Karpas-422 (cell line): ENCODE measurements at places on chromosomes 12 and 14. TPM values are rescaled to one million over a fixed set of nuclear protein-coding genes. Genes with fewer than 3 reads are reported as not detected.

BCL2L14 gene
- total RNA-seq: not detected in 2 replicates

TIGAR gene
- 4.8 and 9.0 TPM in 2 replicates for total RNA-seq

DAO gene
- total RNA-seq: not detected in 2 replicates

OTX2 gene
- total RNA-seq: not detected in 2 replicates

- no peak for DNase-seq
Measured at GRCh38 chr12:106106892-106107291, 31.9 kb downstream of the NUAK1 start.

GRCh38 chr14:67580336-67581171, 19.5 kb downstream of the PIGH start:
- no peak for DNase-seq

DNA sequence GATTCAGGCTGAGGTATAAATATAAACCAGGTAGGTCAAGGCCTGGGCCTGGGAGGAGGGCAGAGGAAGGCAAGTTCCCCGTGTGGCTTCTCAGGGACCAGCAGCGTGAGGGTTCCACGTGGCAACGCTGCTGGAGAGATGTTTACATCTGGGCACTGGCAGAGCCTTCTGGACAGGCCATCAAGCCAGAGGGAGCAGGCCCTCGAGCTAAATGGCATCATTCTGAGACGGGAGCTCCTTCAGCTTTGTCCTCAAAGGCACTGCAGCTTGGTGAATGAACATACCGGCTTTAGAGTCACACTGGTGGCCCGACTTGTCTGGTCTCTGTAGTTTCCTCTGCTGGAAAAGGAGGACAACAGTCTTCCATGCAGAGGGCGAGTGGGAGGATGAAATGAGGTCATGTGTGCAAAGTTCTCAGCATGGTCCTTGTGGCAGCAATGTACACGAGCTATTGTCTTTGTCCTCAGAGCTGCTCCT, 231.3 kb downstream of the ZFP36L1 start:
- DNase-seq: no peak

GRCh38 chr12:15322164-15323061, at the start of gene PTPRO:
TSS of gene PTPRO (plus strand) at chr12:15322508.
- DNase-seq: no peak

GRCh38 chr14:92501891-92502351, 11.7 kb upstream of the RIN3 start:
- no peak for DNase-seq

DNA sequence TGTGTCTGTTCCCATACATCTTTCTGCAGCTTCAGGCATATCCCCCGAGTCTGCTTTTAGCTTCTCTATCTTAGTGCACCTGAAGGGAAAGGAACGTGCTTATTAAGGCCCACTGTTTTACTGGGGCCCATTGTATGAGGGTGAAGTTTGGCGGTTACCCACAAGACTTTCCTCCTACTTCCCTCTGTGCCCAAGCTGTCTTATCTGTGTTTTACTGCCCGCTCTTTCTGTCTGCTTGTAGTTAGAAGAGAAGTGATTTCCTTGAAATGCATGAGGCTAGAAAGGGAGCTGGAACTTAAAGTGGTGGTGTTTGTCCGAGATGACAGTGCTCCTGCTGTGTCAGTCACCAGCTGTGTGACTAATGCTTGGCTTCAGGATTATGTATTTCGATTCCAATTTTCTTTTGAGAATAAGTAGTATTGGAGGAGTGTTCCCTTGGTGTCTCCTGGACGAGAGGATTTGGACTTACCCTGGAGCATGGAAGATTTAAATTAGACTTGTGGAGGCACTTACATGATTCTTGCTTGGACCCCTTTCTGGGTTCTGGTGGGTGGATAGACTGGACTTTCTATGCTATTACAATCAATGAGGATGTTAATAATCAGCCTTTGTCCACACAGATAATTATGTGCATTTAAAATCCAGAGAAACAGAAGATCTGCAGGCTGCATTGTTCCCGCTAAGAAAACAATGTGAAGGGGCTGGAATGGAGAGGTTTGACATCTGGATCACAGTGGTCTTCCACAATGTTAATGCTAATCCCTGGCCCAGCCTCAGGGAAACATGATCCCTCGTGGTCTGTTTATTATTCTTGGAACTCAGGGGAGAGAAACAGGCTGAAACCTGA, 13.9 kb upstream of the KRT86 start:
- DNase-seq: no peak

GRCh38 chr14:74973003-74973653, 17.7 kb upstream of the PGF start:
- DNase-seq: no peak

GRCh38 chr14:102223682-102224081, 81.3 kb downstream of the MOK start:
- no peak for DNase-seq

- DNase-seq: peak; percentile 76
Measured at GRCh38 chr12:94790825-94791224, 140.5 kb upstream of the TMCC3 start.

- no peak for DNase-seq
Measured at GRCh38 chr14:104349950-104350349, 211.6 kb downstream of the KIF26A start.

DNA sequence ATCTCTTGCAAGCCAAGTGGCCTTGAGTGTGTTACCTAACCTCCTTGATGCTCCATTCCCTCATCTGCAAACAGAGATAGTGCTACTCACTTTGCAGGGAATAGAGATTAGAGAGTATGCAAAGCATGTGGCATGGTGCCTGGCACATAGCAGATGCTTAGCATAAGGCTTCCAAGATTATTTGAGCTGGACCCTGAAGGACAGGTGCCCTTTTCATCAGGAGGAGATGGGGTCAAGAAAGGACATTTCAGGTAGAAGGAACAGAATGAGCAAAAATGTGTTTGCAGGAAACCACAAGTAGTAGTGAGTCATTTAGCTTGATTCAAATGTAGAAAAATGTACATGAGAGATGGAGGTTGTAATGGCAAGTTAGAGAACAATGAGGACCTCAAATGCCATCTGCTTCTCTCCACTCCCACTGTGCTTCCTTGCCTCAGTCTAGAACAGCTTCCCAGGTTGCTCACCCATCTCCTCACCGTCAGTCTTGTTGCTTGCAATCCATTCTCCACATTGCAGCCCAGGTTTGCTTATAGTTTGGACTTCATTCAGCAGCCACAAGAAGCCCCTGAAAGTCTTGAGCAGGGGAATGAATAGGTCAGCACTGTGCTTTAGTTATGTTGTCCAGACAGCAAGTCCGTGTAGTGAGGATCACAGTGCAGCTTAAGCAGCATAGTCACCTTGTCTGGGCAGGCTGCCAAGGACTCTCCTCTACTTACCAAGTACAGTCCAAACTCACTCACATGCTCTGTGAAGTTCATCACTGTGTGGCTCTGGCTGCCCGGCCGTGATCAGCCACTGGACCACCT, 536.3 kb upstream of the CCDC196 start:
- DNase-seq: no peak

DNA sequence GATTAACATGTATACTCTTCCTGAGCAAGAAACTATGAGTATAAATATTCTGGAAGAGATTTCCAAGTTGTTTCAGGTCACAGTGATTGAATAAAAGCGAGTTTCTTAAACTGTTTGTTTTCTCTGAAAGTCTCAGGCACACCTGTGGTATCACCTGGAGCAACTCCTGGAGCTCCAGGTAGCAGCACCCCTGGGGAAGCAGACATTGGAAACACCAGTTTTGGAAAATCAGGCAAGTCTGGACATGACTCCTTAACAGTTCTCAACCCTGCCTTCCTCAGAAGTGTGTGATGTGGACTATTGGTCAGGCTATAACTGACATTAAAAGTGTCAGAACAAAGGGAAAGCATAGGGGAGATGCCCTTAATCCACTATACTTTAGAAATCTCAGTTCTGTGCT, 217.6 kb upstream of the CNTN1 start:
- DNase-seq: no peak

DNA sequence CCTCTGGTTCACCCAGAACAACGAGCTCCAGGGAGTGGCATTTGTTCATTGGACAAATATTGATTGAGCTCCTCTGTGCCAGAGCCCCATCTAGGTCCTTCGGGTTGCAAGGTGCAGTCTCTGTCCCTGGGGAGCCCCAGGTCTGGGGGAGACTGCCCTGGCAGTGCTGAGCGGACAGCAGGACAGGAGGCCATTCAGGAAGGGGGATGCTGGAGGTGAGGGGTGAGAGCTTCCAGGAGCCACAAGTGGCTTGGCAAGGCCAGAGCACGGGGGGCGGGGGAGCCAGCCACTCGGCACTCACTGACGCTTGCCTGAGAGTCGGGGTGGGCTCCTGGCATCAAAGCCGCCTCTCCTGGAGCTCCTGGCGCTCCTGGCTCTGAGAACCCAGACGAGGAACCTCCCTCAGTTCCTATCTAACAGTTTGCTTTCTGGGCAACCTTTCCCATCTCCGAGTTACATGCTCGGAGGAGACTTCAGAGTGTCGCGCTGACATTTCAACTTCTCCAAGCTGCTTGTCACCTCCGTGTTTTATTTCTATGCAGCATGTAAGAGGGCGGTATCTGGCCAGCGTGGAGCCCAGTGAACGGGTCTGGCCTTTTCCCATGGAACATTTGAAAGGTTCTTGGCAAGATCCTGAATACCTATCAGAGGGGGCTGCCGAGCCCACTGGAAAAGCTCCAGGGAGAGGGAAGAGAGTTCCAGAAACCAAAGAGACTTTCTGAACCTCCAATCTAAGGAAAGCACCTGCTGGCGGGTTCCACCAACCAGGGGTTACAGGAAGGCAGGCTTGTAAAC, 62.0 kb upstream of the BCL11B start:
- DNase-seq: no peak

DNA sequence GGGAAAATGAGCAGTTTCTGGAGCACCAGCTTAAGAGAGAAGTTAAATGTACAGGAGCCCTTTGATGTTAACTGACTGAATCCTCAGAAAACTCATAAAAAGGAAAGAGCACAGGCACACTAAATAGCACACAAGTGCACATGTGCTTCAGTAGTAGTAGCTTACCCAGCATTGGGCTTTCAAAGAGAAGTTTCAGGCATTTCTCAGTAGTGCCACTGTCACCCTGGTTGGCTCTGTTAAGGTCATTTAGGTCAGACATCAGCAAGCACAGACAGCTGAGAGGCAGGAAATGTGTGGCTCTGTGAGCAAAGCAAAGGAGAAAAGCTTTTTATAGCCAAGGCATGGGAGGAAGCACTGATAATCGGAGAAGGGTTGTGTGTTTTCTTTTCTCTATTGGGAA, 96.3 kb upstream of the HIF1A start:
- DNase-seq: no peak
